ENCODE measurements at places on chromosomes 4 and X.

DNA sequence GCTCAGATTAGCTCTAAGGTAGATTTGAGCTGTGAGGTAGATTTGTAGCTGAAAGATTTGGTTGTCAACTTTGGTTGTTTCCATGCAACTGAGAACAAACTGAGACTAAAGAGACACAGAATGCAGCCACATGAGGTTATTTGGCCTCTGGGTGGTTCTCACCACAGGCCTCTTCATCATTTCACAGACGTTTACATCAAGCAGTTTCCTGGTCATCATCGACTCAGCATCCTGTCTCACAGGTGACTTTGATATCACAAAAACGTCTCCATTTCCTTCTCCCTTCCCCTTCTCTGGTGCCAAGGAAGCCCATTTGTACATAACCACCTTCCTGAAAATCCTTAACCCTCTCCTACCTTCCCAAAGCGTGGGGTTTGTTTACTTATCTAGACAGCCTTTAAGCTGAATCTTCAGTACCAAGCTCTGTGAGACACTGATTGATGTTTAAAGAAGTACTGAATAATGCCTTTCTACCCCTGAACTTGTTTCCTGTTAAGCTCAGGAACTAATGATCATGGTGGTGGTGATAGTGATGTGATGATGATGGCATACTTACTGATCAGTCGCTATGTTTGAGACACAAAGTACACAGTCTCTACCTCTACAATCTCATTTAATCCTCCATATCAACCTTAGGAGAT lies 81.9 kb downstream of the FAM114A1 start:
- DNase-seq = no peak

DNA sequence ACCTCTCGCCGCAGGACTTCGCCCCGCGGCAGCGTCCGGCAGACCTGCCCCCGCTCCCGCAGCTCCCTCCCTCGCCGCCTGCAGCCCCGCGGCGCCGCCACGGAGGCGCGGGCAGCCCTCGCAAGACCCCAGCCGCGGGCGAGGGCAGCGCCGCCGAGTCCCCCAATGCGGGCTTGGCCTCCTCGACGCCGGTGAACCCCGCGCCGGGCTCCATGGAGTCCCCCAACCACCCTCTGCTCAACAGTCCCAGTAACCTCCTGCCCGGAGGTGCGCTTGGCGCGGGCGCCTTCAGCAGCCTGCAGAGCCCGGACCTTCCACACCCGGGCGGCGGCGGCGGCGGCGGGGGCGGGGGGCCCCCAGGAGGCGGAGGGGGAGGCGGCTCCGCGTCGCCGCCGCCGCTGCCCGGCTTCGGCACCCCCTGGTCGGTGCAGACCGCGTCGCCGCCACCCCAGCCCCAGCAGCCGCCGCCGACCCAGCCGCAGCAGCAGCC lies 1.2 kb downstream of the CPEB2 start:
- peak; percentile 45 for DNase-seq

GRCh38 chr4:8039290-8039689 lies 99.6 kb upstream of the AFAP1 start:
- no peak for DNase-seq

GRCh38 chrX:29531336-29531735 lies 684.0 kb upstream of the MAGEB2 start:
- no peak for DNase-seq

GRCh38 chr4:110484767-110485166 lies 8.8 kb downstream of the ENPEP start:
- no peak for DNase-seq

DNA sequence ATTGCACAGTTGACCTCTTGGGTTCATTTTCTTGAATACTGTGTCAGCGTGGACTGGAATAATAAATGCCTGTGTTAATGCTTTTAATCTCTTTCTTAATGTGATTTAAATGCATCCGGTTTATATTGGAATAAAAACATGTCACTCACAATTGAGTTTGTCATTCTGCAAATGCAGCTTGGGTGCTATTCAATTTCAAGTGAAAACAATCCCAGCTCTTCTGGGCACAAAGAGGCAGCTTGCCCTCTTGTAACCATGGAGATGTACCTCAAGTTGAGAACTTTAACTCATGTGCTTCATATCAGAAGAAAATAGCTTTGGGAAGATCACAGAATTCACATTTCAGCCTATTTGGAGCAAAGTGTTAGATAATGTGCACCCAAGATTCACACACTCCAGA lies 355.7 kb upstream of the GNPDA2 start:
- no peak for DNase-seq

DNA sequence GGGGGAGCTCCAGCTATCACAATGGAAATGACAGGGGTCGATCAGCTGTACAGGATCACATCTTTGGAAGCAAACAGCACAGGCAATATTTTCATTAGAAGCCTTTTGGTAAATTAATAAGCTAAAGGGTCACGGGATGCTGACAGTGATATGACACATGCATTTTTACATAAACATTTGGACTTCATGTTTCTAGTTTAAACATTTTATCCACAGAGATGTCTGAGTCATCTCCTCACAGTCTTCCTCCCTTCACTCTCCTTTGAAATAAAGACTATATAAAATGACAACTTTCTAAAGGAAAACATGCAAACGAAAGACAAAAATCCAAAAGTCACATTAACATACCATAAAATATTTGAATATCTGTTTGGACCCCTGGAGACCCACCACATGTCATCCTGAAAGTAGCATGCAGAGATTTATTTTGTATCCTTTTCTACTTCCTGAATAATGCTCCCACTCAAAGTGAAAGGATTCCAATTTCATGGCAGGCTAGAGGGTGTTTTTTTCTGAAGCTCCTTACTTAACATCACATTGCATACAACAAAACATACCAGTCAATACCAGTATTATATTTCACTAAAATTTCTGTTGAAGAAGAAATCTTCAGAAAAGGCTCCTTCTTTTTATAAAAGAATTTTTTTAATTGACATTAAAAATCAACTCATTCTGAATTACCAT lies 200.1 kb upstream of the PPARGC1A start:
- DNase-seq = no peak

DNA sequence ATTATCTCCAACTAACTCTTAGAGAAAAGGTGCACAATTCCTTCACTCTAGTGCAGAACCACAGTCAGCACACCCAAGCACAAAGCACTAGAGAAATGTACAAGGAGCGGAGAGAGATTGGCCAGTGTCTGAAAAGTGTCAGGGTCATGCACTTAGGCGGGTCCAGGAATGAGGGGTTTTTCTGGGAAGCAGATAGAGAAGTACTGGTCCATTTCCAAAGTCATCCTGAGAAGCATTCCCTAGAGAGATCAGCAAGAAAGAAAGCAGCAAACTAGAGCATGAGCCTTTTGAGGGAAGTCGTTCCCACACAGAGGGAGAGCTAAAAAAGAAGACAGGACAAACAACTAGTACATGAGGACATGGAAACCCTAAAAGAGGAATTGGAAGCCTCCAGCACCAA lies 168.1 kb upstream of the MAP3K15 start:
- DNase-seq = no peak

- no peak for DNase-seq
These were observed 25.4 kb downstream of the ELOVL6 start for GRCh38 chr4:110172972-110173371.

- no peak for DNase-seq
These were observed 11.0 kb downstream of the GNRHR start for GRCh38 chr4:67743194-67743593.

DNA sequence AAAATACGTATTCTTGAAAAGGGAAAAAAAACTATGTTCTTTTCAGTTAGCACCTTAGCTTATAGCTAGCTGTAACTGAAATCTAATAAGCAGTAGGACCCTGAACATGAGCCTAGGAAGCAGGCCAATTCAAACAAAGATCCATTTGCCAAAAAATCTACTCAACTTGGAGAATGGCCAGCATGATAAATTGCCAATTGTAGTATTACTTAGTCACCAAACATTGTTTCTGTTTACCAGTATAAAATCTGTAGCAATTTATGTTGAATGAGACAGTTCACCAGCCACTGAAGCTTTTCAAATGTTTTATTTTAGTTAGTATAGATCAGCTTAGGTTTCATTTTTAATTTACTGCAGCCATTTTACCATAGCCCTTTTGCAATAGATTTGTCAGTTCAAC lies 323.6 kb upstream of the DIPK2B start:
- no peak for DNase-seq

GRCh38 chr4:58809948-58810347 lies 1699.8 kb upstream of the IGFBP7 start:
- no peak for DNase-seq

DNA sequence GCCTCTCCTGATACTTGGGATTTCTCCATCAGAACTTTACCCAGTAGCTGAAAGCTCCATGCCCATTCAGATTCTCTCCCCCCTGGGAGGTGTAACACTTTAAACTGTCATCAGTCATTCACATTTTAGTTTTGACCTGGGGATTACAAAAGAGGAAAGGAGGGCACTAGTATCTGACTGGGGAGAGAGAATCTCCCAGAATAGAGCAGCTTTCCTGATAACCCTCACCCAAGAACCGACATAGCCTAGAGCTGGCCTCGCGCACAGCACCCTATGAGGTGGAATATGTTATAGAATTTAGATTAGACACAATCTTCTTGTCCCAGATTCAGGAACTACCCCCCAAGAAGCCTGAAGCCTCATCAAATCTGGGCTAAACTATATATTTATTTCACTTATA lies 950.2 kb upstream of the TENM3 start:
- DNase-seq = no peak

- no peak for DNase-seq
These were observed 179.0 kb upstream of the RASGEF1B start for GRCh38 chr4:81650606-81651242.

- no peak for DNase-seq
These were observed 60.8 kb downstream of the NYX start for GRCh38 chrX:41507919-41508318.

- no peak for DNase-seq
These were observed 130.3 kb downstream of the ATP10D start for GRCh38 chr4:47615385-47615784.

DNA sequence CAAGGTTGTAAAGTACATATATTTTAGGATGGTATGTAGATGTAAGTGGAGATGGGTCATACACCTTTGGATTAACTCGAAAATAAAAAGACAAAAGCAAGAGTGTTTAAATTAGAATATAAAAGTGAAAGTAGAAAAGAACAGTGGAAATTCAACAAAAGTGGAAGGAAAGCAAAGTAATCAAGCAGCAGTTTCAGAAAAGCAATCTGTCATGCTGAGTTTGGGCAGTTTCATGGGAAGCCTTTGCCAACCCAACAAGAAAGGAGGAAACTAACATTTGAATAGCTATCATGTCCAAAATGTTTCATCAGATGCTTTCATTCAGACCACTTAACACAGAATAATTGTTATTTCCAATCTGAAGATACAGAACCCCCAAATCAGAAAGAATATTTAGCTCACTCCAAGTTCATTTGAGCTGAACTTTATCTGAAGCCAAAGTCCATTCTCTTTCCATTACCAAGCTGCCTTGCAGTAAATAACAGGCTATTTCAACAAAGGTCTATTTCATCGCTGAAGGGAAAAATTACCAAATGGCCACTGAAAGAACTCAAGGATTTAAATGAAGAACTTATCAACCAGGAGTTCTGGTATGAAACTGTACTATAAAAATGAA lies 1.8 kb upstream of the EXOSC9 start:
- no peak for DNase-seq

- DNase-seq = no peak
These were observed 89.2 kb downstream of the PDS5A start for GRCh38 chr4:39888541-39888940.

GRCh38 chrX:21723084-21723483 lies 34.8 kb downstream of the SMPX start:
- DNase-seq = no peak

DNA sequence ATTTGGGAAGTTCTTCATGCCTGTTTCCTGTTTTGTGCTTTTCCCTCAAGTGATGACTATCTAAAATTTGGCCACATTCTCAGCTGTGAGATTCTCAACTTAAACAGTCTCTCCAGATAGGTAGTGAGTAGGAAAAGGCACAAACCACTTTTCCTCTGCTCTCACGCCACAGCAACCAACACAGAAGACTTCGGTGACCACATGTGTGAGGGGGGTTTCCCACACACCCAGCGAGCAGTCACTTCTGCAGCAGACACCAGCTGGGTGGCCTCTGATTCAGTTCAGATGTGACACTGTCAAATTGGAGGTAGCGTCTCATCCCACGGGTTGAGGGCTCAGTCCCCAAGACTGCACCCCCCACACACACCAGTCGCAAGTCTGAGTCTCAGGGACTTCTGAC lies 25.1 kb upstream of the CLDN34 start:
- peak; percentile 32 for DNase-seq

GRCh38 chr4:3829211-3829955 lies 63.2 kb downstream of the ADRA2C start:
- DNase-seq = no peak

GRCh38 chr4:142356118-142356759 lies 489.9 kb downstream of the INPP4B start:
- DNase-seq = no peak

- no peak for DNase-seq
These were observed 231.1 kb upstream of the CENPE start for GRCh38 chr4:103429283-103429682.

DNA sequence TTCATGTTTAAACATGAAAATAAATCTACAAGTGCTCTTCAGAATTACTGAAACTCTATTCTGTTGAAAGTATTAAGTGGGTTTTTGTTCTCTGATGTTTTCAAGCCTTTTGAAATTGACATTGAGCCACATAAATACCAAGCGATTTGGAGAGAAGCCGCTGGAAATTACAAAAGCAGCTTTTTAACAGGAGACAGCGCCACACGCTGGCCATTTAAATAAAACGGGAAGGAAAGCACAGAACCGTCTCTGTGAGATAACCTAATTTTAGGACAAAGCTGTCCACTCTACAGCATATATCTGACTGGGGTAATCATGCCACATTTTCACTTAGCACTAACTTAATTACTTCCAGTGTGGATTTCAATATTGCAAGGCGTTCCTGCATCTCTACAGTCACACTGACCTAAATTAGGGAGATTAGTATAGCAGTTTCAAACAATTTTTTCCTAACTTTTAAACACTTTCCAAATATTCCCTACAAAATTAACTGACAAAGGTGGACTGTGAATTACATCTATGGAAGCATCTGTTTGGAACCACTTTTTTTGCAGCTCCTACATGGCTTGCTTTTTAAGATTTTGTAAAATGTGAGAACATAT lies 6.8 kb upstream of the ANOS1 start:
- no peak for DNase-seq

GRCh38 chrX:13066391-13066790 lies 22.0 kb upstream of the FAM9C start:
- DNase-seq = no peak

GRCh38 chrX:24054182-24055042 lies at the start of gene EIF2S3:
Gene EIF2S3, plus strand, starts transcription at chrX:24054956. Its CDS starts 13 bp downstream, at chrX:24054969.
- DNase-seq = peak; percentile 71

DNA sequence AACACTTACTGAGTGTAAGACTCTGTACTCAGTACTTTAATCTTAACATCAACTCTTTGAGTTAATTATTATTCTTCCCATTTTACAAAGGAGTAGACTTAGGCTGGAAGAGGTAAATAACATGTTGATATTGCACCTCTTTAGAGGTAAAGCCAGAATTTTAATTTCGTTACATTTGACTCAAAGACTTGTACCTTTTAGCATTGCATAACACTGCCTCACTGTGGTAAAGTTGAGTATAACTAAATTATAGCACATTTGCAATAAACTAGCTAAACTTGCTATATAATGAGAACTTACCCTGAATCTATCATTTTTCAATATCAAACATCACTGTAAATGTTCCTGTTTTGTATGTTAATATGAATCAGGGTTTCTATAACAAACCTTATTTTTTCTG lies 218.5 kb downstream of the PRR32 start:
- DNase-seq = no peak

- no peak for DNase-seq
These were observed 614 bp downstream of the BEX3 start for GRCh38 chrX:103376979-103377324.

- no peak for DNase-seq
These were observed 7.8 kb downstream of the ARAF start for GRCh38 chrX:47568656-47569295.
